ENCODE measurements at places on chromosomes 12 and 14.

GRCh38 chr12:99043319-99043914 is 398.3 kb downstream of the APAF1 start:
- DNase-seq: peak; percentile 75

DNA sequence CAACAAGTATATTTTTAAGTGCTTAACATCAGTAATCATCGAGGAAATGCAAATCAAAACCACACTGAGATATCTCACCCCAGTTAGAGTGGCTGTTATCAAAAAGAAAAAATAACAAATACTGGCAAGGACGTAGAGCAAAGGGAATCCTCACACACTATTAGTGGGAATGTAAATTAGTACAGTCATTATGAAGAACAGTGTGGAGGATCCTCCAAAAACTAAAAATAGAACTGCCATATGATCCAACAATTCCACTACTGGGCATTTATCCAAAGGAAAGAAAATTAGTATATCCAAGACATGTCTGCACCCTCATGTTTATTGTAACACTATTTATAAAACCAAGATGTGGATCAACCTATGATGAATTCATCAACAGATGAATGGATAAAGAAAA is 149.0 kb upstream of the PWP1 start:
- DNase-seq: no peak

- DNase-seq: peak; percentile 59
Measured at GRCh38 chr12:127809275-127809674, 457.7 kb upstream of the TMEM132C start.

- DNase-seq: peak; percentile 58
Measured at GRCh38 chr12:49750027-49750995, 9.0 kb downstream of the TMBIM6 start.

DNA sequence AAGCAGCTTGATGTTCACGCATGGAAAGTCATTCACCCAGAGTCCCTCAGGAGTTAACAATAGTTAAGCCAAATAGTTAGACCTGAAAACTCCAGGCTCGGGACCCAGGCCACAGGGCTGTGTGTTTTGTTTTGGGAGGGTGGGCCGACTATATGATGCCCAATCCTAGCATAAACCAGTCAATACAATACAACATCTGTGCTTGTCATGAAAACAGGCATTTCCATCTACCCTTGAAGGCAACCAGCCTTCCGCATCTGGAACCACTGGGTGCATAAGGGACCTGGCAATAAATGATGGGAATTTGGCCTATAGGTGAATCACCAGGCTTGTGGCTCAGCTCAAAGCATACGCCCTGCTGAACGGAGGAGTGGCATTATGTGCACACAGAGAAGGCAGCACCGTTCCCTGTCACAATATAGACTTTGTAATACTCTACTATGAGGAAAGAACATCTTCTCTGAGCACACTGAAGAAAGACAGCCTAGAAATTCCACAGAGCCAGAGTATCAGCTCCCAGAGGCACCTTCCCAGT is 91.0 kb upstream of the FOXN3 start:
- DNase-seq: no peak

DNA sequence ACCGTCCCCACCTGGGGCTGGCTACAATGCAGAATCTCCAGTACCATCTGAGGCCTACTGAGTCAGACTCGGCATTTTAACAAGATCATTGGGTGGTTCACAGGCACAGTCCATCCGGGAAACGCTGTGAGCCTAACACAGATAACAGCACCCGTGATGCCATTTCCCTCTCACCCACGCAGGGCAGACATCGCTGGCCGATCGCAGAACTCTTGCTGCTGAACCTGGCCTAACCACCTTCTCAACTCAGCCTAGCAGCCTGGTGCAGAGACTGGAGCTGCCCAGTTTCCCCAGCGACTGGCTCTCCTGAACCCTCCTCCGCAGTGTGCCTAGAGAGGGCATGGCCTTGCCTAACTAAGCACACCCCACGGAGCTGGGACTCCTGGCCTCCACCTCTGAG is 83.3 kb downstream of the NCOR2 start:
- DNase-seq: peak; percentile 60

GRCh38 chr12:44078273-44078672 is 242.4 kb downstream of the TMEM117 start:
- DNase-seq: no peak

- no peak for DNase-seq
Measured at GRCh38 chr14:76917745-76918255, 91.6 kb downstream of the LRRC74A start.

DNA sequence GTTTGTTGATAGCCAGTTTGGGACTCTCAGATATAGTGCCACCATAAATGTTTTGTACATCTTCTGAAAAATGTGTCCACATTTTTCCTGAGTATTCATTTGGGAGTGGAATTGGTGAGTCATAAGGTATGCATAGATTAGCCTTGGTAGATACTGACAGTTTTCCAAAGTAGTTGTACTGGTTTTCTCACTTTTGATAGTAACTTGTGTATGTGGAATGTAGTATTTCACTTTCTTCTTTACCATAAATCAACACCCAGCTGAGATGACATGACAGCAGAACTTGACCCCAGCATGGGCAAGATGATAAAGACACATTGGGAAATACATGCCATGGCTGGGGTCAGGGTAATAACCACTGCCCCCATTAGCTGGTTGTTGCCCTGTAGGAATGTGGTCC is 5.4 kb downstream of the FBXW8 start:
- DNase-seq: no peak

DNA sequence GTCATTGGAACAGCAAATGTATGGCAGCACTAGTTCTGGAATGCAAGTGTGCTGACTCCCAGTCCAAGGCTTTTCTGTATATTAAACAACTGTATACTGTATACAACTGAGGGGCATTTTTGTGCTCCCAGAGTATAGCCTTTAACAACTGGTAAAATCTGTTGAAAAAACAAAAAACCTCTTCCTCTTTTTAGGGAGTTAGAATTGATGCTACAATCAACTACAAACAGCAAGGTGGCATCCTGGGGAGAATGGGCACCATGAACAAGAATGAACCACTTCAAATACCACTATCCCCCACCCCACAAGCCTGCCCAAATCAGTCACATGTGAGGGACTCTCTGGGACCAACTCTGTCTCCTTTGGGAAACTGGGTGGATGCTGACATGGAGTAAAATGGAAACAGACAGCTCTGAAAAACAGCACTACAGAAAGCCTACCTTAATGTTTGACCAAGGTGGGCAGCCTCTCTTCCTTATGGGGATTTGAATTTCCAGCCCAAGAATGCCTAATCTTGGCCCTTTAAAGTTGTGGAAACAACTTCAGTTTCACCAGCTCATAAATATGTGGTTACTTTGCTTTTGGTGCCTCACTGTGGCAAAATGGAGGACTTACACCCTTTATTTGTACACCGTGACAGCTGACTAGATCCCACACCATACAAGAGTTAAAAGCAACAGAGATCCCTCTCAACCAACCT is 7.5 kb downstream of the VTI1B start:
- peak; percentile 82 for DNase-seq

GRCh38 chr14:51491776-51492175 is 159.9 kb upstream of the FRMD6 start:
- no peak for DNase-seq

- peak; percentile 94 for DNase-seq
Measured at GRCh38 chr12:120534203-120534702, at the start of gene RNF10. RNF10 (plus strand) TSS chr12:120534356; CDS start chr12:120534812, 456 bp downstream.

- DNase-seq: no peak
Measured at GRCh38 chr12:24153079-24153478, 203.6 kb upstream of the SOX5 start.

GRCh38 chr14:89881839-89882238 is 72.7 kb downstream of the EFCAB11 start:
- no peak for DNase-seq

DNA sequence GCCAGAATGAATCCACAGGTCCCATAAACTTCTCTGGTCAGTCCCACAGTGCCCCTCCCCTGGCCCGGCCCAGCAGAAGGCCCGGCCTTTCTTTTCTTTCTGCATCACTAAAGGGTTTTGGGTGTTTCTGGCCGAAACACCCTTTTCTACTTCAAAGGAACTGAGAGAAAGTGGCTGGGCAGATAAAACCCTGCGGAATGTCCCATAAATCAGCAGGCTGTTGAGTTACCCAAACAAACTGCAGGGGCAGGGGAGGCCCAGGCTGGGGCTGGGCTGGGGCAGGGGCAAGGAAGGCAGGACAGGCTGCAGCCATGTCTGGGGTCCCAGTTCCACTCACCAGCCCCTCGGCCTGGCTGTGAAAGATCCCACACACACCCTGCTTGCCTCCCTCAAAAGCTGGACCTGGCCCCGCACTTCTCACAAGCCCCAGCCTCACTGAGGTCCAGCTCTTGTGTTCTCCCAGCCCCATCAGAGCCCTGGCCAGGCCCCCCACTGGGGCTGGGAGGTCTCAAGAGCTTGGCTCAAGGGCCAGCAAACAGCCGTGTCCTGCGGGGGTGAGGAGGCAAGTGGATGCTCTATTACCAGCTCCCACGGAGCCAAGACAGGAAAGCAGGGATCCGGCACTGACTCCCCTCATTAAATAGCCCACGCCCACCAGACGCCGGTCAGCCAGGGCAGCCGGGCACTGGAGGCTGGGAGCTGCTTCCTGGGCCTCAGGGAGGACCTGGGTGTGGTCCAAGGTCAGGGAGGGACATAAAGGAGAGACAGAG is 41.9 kb downstream of the CCNK start:
- no peak for DNase-seq

GRCh38 chr12:113555226-113555625 is 83.6 kb upstream of the LHX5 start:
- no peak for DNase-seq

DNA sequence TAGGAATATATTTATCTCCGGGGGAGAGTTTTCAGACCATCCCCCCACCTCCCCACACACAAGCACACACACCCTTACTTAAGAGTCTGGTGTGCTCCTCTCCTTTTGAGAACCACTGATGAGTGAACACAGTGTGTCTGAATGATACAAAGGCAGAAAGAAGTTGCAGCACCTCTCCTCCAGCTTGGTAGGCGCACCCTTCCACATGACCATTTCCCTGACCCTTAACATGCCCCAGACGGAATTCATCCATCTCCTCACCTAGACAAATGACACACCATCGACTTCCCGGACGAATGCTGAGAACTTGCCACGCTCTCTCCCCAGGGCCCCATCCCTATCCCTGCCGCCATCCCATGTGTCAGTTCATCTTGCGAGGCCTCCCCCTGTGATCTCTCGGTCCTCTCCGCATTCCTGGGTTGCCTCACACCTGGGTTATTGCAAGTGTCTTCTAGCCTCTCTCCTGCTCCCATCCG is 3.9 kb downstream of the TNFRSF1A start:
- DNase-seq: peak; percentile 55

GRCh38 chr14:93200553-93200952 is 6.3 kb downstream of the GON7 start:
- DNase-seq: no peak

- DNase-seq: no peak
Measured at GRCh38 chr14:101227611-101228594, 324.4 kb upstream of the RTL1 start.

DNA sequence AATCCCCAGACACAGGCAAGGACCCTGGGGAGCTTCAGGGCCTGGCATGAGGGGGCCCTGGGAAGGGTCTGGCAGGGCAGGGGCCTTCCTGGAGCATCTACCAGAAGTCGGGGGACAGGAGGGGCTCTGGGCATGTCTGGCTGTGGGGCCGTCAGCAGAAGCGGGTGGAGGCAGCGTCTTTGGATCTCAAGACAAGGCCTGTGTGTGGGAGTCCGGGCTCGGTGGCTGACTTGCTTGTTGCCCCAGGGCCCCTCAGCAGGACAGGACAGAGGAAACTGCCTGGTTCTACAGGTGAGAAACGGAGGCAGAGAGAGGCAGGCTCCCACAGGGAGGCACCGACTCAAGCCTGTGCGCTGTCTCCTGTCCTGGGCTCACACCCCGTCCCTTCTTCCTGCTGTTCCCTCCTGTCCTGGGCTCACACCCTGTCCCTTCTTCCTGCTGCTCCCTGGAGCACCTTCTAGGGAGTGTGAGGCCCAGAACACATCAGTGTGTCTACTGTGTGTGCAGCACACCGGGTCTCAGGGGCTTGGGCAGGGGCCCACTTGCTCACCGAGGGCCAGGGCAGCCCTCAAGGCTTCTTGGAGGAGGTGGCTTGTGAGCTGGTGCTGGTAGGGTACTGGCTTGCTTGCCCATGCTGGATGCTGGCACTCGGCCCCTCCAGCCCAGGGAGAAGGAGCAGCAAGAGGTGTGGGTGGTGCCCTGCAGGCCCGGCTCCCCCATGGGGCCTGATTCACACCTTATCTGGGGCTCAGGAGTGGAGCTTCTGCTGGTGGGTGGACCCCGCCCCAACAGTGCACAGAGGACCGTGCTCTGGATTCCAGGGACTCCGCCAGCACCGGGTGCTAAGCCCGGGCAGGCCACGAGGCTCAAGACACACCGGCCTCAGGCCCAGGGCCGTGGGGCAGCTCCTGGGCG is 14.9 kb downstream of the ASPG start:
- no peak for DNase-seq

DNA sequence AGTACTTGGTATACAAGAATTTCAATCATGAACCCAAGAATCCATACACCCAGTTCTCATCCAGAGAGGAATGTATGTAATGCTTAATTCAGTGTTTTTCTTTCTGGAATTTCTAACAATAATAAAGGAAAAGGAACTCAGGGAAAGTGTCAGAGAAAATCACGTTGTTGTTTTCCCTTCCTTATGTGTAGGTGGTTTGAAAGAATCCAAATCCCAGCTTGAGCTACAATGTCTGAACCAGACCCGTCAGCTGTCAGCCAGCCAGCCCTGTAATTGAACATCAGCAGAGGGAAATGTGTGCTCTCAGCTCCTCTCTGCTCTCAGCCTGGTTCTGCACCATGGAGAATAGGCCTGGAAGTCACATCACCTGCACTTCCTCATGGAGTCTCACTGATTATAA is 126.5 kb downstream of the TMEM30B start:
- DNase-seq: no peak

- DNase-seq: no peak
Measured at GRCh38 chr14:102932484-102933248, 10.2 kb downstream of the AMN start.

DNA sequence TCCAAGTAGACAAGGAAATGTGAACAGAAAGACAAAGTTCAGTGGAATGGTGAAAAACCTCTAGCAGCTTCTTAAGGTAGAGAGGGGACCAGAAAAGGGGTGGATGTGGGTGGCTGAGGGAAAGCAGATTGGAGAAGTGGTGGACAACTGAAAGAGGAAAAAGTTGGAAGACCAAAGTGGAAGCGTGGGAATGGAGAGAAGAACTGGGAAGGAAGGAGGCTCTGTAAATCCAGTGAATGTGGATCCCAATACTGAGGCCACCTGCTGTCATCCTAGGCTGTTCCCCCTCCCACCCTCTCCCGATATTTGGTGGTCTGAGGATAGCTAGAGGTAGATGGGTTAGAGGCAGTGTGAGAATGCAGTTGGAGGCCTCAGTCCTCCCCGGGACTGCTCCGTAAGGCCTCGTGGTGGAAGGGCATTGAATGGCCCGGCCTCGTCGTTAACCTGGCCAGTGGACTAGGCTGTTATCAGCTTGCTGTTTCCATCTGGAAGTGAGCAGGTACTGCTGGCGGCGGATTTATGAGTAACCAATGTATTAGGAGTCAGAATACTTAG is 822 bp upstream of the POU6F1 start:
- DNase-seq: peak; percentile 29

All from hematopoietic multipotent progenitor cell treated with erythropoietin and hydrocortisone succinate and interleukin-3 and kit ligand, for 4 days (in vitro differentiated cells).